ENCODE measurements at places on chromosomes 7 and 10.

GRCh38 chr10:5448333-5449001, 36.1 kb downstream of the NET1 start:
- DNase-seq, result no peak

- DNase-seq, result no peak
These were observed 67.8 kb downstream of the TAF3 start for GRCh38 chr10:7886056-7886455.

- no peak for DNase-seq
These were observed 169.0 kb upstream of the TMEM229A start for GRCh38 chr7:124201768-124202349.

DNA sequence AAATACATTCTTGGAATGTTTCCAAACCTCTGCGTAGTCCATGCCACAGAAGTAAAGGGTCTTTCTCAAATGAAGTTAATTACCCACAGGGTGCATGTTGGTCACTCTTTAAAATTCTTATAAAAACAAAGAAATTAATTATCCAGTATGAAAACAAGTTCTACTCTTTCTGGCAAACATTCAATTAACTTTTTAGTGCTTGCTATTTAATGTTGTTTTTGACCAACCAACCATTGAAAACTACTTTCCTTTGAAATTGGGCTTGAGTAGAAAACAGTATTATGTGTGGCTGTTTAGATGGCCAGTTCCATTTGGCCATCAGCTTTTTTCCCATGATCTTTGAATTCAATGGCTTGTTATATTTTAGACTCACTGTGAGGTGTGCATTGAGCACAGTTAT, 83.0 kb downstream of the TAF3 start:
- DNase-seq, result no peak

DNA sequence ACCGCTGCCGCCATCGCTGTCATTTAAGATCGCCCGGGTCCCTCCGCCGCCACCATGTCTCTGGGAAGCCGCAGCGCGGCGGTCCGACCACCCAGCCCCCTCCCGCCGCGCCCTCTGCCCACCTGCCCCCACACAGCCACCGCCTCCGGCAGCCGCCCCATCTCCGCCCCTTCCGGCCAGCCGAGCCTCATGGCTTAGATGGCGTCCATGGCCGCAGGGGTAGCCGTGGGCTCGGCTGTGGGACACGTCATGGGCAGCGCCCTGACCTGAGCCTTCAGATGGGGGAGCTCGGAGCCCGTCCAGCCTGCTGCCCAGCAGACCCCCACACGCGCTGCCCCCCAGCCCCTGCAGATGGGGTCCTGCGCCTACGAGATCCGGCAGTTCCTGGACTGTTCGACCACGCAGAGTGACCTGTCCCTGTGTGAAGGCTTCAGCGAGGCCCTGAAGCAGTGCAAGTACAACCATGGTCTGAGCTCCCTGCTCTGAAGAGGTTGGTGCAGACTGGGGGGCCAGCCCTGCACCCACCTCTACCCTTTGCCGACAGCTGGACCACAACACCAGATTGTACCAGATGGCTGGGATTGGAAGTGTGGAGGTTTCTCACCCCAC, 38.0 kb upstream of the TARP start:
- no peak for DNase-seq

GRCh38 chr10:59284118-59284975, 78.0 kb downstream of the FAM13C start:
- DNase-seq, result no peak

- peak; percentile 57 for DNase-seq
These were observed 99.9 kb downstream of the CUBN start for GRCh38 chr10:17029581-17030271.

DNA sequence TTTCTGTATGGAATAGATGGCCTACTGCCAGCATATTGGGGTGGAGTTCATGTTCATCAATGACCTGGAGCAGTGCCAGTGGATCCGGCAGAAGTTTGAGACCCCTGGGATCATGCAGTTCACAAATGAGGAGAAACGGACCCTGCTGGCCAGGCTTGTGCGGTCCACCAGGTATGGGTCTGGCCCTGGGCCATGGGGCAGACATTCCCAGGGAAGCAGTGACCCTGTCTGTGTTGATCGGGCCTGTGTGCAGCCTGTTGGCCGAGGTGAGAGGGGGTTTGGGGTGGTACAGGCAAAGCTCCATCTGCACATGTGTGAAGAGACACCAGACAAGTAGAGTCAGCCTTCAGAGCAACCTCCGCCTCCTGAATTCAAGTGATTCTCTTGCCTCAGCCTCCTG, 67.3 kb downstream of the OGDH start:
- no peak for DNase-seq

DNA sequence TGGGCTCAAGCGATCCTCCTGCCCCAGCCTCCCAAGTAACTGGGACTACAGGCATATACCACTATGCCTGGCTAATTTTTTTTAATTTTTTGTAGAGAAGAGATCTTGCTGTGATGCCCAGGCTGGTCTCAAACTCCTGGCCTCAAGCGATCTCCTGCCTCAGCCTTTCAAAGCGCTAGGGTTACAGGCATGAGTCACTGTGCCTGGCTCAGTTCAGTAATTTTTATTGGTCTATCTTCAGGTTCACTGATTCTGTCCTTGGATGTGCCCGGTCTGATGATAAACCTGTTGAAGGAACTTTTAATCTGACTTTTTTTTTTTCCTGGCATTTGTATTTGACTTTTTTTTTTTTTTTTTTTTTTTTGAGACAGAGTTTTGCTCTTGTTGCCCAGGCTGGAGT, 40.1 kb upstream of the STRIP2 start:
- no peak for DNase-seq

DNA sequence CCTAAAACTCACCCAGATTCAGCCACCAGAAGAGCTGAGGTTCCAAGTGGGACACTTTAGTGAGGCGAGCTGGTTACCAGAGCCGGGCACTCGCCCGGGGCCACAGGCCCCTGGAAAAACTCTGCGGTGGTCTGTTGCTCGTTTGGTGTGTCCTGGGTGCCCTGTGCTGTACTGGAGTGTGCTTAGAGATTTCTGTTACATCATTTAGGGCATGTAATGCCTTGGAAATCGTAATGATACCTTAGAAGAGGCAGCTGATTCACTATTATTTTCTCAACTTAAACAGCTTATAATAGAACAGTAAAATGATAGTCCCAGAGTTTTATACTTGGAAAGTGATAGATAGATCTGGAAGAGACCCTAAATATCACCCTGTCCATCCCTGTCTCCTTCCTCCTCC, 48.5 kb upstream of the BTBD16 start:
- no peak for DNase-seq

DNA sequence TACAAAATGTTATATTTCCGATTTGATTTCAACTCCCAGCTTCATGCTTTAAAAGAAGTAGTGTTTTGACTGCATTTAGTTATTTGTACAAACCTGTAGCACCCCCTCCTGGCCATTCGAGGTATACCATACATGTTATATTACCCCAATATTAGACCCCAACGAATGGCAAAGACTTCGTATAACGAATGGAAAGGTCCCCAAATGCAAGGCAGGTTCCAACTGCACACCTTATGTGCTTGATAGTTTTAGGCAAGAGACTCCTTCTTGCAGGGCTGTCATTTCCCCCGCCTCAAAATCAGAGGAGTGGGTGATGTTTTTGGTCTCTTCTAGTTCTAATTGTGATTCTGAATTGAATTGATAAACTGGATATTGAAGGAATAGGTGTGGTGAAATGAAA, 101.1 kb upstream of the TARP start:
- peak; percentile 65 for DNase-seq

- DNase-seq, result no peak
These were observed 176.3 kb upstream of the SLC26A5 start for GRCh38 chr7:103622274-103622673.

DNA sequence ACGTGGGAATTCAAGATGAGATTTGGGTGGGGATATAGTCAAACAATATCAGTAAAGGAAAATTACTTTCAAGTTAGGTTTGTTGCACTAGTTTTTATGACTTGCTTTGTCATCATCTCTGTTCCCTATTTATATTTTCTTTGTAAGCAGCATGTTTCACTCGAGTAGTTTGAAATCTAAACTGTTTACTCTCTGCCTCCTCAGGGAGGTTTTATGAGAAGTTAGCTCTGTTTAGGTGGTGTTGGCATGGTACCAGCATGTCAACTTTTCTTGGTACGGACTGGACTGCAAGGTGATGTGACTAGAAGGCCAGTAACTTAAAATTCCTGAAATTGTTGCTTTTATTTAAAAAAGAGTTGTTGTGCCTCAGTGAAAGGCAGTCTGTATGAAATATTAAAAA, 59.2 kb upstream of the MTPN start:
- no peak for DNase-seq

- no peak for DNase-seq
These were observed 227.4 kb downstream of the PRKG1 start for GRCh38 chr10:51301644-51302043.

- no peak for DNase-seq
These were observed 150.2 kb downstream of the SEC23IP start for GRCh38 chr10:120042705-120043104.

- no peak for DNase-seq
These were observed 44.8 kb upstream of the FAM133B start for GRCh38 chr7:92634924-92635519.

- no peak for DNase-seq
These were observed 53.7 kb upstream of the MACC1 start for GRCh38 chr7:20270867-20271266.

DNA sequence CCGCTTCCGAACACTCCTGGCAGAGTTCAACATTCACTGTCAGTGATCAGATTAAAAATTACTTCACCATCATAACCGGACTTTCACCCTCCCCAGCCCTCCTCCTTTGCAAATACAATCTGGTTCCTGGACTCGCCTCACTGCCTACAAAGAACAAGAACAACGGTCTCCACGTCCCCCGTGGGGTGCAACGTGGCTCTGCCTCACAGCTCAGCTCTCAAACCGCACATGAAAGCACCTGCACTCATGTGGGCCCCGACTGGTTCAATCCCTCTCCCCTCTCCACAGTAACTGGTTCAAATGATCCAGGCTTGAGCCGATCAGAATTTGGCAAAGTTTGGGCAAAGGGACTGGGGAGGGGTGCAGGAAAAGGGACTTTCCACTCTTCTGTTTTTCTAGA, 21.0 kb downstream of the ASB13 start:
- DNase-seq, result no peak

DNA sequence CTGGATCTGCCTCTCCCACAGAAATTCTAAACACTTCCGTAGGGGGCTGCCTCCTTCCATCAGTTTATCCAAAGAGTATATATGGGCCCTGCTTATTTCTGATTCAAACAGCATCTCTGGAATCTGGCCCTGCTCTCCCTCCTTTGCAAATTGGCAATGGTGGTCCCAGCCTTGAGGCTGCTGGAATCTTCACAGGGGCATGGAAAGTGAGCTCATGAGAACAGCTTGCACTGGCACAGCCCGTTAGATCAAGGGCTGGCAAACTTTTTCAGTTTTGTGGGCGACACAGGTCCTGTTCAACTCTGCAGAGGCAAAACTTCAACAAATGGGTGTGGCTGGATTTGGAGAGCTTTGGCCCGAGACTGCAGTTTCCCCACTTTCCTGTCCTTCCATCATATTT, 526.9 kb downstream of the KCNMA1 start:
- DNase-seq, result no peak

- DNase-seq, result no peak
These were observed 254.6 kb downstream of the ANKRD30A start for GRCh38 chr10:37379991-37380390.

DNA sequence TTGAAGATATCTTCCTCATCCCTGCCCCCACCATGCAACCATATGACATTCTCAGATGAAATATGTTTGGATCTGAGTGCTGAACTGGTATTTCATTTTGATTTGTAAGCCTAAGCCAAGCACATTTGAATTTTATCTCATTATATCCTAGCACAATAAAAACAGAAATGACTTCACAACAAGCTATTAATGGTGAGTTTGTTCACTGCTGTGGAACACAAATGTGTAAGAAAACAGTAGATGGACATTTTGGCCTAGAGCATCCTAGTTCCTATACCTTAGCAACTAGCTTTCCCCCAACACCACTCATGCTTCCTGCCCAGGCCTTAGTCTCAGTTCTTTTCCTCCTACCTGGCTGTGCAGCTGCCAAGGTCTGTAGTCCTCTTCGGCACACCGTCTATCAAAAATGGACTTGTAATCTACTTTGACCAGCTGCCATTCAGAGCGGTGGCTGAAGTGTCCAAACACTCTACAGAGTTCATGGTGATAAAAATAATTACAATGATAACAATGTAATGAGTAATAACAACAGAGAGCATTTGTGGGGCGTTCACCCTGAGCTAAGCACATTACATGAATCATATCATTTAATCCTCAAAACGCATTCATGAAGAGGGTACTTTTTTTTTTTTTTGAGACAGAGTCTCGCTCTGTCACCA, 491.9 kb downstream of the SORCS1 start:
- no peak for DNase-seq

DNA sequence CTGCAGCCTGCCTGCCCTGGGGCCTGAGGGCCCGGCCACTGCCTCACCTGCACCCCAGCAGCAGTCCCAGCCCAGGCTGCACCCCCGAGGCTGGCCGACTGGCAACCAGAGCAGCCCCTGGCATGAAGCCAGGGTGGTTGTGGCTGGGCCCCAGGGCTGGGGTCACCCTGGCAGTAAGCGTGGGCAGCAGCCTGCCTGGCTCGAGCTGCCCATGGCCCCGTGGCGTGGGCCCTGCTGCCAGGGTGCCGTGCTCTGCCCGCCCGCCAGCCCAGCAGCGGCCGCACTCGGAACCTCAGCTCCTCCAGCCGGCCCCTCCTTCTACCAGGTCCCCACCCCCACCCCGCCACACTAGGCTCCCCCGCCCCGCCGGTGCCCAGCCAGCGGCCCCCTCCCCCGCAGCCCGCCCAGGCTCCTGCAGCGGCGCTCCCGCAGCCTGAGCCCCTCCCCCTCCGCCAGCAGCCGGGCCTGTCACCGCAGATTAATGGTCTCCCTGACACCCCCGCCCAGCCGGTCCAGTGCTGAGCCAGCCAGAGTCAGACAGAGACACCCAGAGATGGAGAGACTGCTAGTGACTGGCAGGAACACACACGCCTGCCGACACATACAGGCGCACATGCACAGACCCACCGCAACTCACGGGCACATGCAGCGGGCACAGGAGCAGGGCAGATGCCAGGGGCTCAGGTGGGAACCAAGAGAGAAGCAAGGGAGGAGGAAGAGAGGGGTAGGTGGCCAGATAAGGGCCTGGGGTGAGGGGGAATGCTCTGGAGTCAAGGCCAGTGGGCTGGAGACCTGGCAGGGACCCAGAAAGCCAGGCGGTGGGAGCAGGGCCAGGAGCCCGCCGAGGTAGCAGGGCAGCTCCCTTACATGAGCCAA, 22.4 kb downstream of the KCNH2 start:
- no peak for DNase-seq

DNA sequence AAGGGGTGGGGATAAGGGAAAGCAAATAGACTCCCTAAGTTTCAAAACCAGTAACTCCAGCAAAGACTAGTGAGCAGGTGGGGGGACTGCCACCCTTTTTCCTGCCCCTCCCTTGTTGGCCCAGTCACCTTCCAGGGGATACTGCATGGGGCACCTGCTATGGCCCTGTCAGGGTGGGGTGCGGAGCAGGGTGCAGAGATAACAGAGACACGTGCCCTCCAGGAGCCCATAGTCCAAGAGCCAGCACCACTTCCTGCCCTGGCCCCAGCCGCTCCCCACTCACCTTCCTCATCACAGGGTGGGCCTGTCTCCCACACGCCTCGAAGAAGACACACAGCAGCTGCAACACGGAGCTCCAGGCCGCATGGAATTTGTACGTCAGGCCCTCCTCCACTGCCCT, 20.6 kb downstream of the RRP12 start:
- no peak for DNase-seq

GRCh38 chr7:120609136-120609753, 248.7 kb downstream of the TSPAN12 start:
- DNase-seq, result no peak

GRCh38 chr7:105920766-105921165, 42.3 kb upstream of the CDHR3 start:
- DNase-seq, result no peak

- DNase-seq, result no peak
These were observed 2.7 kb downstream of the EVX1 start for GRCh38 chr7:27245124-27245797.

GRCh38 chr7:88431882-88432281, 125.2 kb upstream of the STEAP4 start:
- DNase-seq, result no peak
